Left lobe of liver (tissue), 2 donors: ENCODE measurements at places on chromosomes 5 and 9. TPM values are rescaled to one million over a fixed set of nuclear protein-coding genes. Genes with fewer than 3 reads are reported as not detected.

GRCh38 chr9:112166176-112167140 lies 8.6 kb downstream of the SUSD1 start:
- DNase-seq: no peak

- no peak for DNase-seq
Observed at GRCh38 chr9:98255061-98255577, 330 bp downstream of the TBC1D2 start.

DNA sequence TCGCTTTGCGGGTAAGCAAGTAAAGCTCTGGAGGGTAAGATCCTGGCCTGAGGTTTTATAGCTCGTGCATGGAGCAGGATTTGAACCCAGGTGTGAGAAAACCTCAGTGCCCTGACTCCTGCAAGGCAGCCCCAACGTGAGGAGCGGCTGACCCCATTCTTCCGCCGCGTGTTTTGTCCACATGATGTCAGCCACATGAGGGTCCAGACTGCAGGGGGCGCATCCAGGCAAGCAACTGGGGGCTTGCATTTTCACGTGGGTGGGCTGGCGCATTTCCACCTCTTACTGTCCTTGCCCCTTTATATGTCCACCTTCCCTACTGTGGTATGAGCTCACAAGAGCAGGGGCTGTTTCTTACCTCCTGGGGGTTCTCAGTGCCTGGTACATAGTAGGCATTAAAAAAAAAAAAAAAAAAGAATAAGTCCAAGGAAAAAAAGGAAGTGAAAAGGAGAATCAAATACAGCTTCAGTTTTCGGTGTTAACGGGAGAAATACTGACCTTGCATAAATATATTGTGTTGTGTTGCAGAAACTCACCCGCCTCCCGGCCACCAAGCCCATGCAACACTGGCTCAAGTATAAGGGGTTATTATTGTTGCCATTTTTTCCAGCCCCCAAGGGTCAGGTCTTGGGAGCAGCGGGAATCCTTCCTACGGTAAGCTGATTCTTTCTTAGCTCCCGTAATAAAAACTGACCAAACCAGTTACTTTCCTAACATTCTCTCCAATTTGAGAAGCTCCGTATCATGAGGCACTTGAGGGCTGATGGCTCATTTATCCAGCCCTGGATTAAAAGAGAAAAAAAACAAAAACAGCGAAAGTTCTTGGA lies 15.0 kb downstream of the TLX3 start:
- DNase-seq: no peak

- DNase-seq: no peak
Observed at GRCh38 chr5:148477429-148477828, 93.7 kb downstream of the FBXO38 start.

- no peak for DNase-seq
Observed at GRCh38 chr5:158519433-158520021, 580.2 kb downstream of the EBF1 start.

GRCh38 chr5:164818445-164818844 lies 1313.0 kb downstream of the MAT2B start:
- no peak for DNase-seq

GRCh38 chr9:124320062-124320973 lies 62.6 kb downstream of the NEK6 start:
- DNase-seq: peak; percentile 71

- DNase-seq: no peak
Observed at GRCh38 chr5:173833196-173833985, 54.8 kb upstream of the CPEB4 start.

DNA sequence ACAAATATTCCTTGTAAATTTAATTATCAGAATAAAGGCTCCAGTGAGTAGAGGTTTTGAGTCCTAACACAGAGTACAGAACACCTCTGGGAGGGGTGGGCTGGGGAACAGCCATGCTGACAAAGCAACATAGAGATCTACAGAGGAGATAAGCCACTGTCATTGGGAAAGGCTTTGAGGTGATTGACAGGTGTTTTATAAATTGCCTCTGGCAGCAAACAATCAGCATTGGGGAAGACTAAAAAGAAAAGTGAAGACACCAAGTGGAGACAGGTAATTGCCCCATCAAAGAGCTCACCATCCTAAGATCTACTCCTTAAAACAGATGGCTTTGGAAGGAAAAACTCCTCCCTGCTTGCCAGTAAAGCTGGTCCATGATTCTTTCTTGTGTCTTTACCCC lies 189.7 kb upstream of the TLE4 start:
- no peak for DNase-seq

DNA sequence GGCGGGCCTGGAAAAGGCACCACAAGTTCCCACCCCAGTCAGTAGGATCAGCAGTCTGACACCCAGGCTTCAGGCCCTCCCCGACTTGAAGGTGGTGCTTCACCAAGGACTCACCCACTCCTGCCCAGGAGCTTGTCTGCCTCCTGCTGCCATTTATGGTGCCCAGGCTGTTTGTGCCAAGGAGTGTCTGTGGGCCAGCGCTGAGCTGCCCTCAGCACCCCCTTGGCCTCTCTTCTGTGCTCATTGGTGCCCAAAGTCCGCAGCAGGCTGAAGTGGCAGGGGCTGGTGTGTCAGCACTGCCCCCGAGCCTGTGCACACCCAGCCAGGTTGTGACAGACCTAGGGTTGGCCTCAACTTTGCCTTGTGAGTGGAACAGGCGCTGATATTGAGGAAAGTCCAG lies 23.5 kb downstream of the JMY start:
- DNase-seq: no peak

DNA sequence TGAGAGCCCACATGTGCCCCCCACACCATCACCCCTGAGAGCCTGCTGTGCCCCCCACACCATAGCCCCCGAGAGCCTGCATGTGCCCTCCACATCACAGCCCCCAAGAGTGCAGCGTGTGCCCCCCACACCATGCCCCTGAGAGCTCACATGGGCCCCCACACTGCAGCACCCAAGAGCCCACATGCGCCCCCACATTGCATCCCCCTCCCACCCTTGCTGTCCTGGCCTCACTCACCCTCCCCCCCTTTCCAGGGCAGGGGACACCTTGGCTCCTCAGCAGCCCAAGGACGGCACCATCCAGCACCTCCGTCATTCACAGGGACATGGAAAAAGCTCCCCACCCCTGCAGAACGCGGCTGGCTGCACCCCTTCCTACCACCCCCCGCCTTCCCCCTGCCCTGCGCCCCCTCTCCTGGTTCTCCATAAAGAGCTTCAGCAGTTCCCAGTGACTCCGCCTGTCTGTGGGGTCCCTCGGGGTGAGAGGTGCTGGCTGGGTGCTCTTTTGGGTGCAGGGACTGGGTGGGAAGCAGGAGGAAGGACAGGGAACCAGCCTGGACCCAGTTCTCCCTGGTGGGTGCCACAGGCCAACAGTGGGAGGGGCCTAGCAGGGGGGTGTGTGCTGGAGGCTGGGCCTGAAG lies 5.0 kb downstream of the LCN1 start:
- peak; percentile 37 for DNase-seq

- DNase-seq: no peak
Observed at GRCh38 chr5:132445640-132445923, 45.0 kb downstream of the IRF1 start.

- DNase-seq: no peak
Observed at GRCh38 chr5:146560205-146560812, 44.3 kb upstream of the GPR151 start.

GRCh38 chr5:78855026-78855425 lies 130.1 kb downstream of the ARSB start:
- no peak for DNase-seq

- DNase-seq: no peak
Observed at GRCh38 chr5:53170746-53171349, 61.3 kb upstream of the MOCS2 start.

DNA sequence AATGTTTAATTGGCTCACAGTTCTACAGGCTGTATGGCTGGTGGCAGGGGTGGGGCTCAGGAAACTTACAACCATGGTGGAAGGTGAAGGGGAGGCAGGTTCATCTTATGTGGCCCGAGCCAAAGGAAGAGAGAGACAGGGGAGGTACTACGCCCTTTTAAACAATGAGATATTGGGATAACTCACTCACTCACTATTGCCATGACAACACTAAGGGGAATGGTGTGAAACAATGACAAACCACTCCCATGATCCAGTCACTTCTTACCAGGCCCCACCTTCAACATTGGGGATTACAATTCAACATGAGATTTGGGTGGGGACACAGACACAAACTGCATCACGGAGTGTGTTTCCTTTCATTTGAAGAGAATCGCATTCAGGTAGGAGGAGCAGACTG lies 220.9 kb downstream of the GADD45G start:
- DNase-seq: no peak

DNA sequence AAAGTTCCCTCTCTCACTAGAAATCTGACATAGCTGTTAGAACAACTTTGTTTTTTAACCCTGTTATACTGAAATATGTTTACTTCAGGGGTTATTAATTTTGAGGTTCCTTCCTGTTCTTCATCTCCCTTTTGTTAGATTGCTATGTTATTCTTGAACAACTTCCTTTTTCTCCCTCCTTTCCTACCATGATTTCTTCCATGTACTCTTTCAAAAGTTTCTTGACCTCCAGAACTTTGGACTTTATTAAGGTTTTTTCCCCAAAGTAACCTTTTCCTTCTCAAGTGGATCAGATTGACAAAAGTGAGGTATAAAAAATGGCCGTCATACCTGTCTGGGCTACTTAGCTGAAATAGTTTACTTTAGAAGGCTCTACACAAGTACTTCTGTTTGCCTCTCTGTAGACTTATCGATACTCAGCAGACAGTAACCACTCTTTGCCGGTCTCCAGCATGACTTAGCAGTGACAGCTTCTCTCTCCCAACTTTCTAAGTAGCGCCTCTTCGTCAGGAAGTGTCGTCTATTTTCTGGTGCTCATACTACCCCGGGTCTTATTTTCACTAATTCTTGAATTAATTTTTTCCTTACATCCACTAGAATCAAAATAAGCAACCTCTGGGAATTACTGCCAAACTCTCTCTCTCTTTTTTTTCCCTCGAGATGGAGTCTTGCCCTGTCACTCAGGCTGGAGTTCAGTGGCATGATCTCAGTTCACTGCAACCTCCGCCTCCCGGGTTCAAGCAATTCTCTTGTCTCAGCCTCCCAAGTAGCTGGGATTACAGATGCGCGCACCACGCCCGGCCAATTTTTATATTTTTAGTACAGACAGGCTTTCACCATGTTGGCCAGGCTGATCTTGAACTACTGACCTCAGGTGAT lies 19.7 kb downstream of the NFIL3 start:
- DNase-seq: no peak

DNA sequence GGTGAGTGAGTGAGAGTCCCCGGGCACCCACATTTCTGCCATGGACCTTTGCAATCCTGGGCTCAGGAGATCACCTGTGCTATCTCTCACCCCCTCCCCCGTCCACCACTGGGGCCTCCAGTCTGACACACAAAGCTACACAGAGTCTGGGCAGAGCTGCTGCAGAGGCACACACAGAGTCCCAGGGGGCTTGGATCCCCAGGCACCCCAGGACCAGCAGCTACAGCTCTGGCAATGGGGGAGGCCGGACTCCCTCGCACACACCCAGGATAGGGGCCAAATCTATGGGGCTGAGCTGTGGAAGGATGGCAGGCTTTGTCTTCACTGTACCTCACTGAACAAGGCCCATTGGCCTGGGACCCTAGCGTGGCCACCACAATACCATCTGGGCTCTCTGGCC lies 328.8 kb downstream of the MAN2A1 start:
- no peak for DNase-seq

DNA sequence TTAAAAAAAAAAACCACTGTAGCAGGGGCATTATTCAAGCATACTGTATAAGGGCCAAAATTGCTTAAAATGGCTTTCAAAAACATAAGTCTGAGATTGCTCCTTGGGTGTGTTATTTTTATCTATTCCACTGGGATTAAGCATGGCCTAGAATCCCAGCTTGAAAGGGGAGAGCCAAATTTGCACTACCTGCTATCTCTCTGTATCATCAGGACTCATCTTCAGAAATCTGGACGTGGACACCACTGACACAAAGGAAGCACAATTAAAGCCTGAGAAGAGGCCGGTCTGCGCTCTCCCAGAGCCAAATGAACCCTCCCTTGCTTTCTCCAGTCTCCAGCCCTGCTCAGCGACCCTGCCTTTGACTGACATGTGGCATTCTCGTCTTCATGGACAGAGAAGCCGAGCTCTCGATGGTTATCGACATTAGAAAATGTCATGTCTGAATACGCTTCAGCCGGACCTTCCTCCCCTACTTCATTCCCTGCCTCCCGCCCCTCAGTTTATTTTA lies 151.3 kb downstream of the EBF1 start:
- DNase-seq: no peak

GRCh38 chr9:127524373-127524772 lies 73.1 kb downstream of the LRSAM1 start:
- no peak for DNase-seq

DNA sequence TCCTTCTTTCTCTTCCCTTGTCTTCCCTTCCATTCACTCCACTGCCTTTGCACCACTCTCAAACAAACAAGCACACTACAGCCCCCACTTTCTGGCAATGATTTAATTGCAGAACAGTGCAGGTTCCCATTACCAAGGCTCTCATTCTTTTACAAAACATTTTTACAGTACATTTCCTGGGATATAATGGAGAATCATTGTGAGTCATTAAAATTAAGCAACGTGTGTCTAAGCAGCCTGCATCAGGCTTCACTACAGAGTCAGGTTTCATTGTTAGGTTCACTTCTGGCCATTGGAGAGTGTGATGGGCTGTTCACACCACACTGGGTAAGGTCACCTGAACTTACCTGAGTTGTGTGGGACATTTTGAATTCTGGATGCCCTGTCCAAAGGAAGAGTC lies 303.5 kb downstream of the TRIM32 start:
- no peak for DNase-seq

DNA sequence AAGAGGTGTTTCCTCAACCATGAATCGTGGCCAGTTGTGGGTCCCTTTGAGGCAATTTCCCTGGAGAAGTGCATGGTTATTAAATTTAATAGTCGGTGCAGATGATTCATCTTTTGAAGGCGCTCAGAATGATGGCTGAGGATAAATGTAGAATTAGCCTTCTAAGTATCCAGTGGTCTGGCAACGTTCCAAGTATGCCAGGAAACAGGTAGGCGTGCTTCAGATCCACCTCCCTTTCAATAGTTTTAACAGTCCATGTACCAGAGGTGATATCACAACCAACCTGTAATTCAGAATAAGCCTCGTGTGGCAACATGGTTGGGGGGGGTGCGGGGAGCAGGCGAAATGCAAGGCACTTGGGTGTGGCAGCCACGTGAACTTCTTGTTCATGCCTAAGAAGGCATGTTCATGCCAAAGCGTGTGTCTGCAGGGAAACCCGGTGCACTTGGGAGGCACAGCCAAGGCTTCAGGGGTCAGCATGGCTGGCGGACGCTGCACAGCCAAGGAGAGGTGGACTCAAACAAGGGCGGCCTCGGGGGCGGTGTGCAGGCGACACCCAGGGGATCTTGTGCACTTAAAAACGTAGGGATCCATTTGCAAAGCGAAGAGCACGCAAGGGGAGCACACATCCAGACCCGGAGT lies 5.2 kb upstream of the NKD2 start:
- peak; percentile 48 for DNase-seq

GRCh38 chr5:86979811-86980411 lies 287.8 kb upstream of the RASA1 start:
- DNase-seq: no peak

The NPR3 gene
- total RNA-seq: 3.5 TPM

The AGXT2 gene
- 50.8 TPM for total RNA-seq

The RASEF gene
- total RNA-seq: 2.4 TPM

The GAS1 gene
- total RNA-seq: 1.4 TPM

The PCDHA4 gene
- 0.05 TPM for total RNA-seq

The SLC6A7 gene
- total RNA-seq: not detected

The CAMK4 gene
- total RNA-seq: 2.7 TPM

The ADAMTS12 gene
- 1.9 TPM for total RNA-seq

The NUTM2F gene
- 0.08 TPM for total RNA-seq

The GRXCR2 gene
- total RNA-seq: not detected

The SLCO6A1 gene
- not detected for total RNA-seq

The NR6A1 gene
- 2.4 TPM for total RNA-seq

The PCDHB11 gene
- 0.20 TPM for total RNA-seq

The IFNA1 gene
- not detected for total RNA-seq
